Suprapubic skin (tissue), 4 donors: ENCODE measurements at places on chromosomes 1 and 21. TPM values are rescaled to one million over a fixed set of nuclear protein-coding genes. Genes with fewer than 3 reads are reported as not detected.

CD244 gene
- total RNA-seq = 0.68 TPM

CHIA gene
- not detected for total RNA-seq

PKNOX1 gene
- 12.6 TPM for total RNA-seq

ITGB2 gene
- 15.3 TPM for total RNA-seq

TFF2 gene
- total RNA-seq = not detected

LCE6A gene
- 3.0 TPM for total RNA-seq

TCHH gene
- total RNA-seq = 55.8 TPM
